ENCODE measurements at places on chromosomes 12 and 14.

GRCh38 chr14:30518867-30519560 is 39.9 kb upstream of the G2E3 start:
- no peak for ATAC-seq

DNA sequence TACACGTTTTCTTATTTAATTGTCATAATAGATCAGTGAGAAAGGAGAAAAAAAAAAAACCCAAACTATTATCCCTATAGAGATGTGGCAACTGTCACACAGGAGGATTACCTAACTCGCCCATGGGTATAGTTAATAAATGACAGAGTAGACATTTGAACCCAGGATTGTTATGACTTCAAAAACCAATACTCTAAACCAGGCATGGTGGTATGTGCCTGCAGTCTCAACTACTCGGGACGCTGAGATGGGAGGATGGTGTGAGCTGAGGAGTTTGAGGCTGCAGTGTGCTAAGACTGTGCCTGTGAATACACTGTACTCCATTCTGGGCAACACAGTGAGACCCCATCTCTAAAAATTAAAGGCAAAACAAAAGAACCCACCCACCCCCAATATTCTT is 114.5 kb downstream of the DENND5B start:
- no peak for ATAC-seq

GRCh38 chr12:108752387-108752786 is 21.1 kb upstream of the CORO1C start:
- peak; percentile 33 for ATAC-seq

DNA sequence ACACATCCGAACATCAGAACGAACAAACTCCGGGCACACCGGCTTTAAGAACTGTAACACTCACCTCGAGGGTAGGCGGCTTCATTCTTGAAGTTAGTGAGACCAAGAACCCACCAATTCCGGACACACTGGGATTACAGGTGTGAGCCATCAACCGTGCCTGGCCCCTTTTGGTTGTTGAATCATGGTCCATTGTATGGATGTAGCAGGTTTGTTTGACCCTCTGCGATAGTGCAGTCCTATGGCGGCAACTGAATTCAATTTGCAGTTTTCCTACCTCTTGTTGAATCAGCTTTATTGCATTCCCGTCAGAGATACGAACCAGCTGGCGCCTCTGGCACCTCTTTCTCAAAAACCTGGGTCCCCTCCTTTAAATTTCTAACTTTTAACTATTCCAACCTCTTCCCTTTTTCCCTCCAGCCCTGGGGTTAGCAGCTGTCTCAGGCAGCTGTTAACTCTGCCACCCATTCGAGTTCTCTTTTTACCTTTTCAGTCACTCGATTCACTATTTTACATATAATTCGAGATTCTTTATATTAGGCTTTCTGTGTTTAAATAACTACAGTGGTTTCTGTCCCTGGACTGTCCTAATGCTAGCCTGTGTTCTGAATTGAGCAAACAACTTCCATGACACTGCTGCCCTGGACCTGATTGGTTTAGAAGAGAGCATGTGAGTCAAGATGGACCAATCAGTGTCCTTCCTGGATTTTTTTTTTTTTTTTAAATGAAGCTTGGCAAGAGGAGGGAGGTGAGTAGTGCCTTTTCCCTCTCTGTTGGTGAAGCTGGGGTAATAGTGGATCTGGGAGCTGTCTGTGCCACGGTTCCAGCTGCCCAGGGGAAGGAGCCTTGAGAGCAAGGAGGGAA is 261.5 kb downstream of the PCNX1 start:
- ATAC-seq, result no peak

- no peak for ATAC-seq
Observed at GRCh38 chr14:32821964-32822653, 116.6 kb upstream of the NPAS3 start.

- ATAC-seq, result no peak
Observed at GRCh38 chr14:103070971-103071542, 13.0 kb upstream of the LBHD2 start.

DNA sequence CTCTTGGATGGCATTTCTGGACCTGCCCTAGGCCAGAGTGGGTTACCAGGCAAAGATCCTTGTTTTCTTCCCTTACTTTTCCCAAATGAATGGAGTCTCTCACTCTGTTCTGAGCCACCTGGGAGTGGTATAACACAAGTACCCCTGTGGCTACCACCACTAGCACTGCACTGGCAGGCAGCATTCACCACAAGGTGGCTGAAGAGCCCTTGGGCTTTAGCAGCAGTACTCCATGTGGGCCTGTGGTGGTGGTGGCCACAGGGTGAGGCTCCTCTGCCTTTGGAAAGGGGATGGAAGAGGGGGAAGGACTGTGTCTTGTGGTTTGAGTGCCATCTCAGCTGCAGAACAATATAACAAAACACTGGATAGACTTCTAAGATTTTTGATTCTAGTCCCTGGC is 38.1 kb upstream of the LMNTD1 start:
- ATAC-seq, result no peak

- ATAC-seq, result no peak
Observed at GRCh38 chr12:92675092-92675865, 27.5 kb upstream of the PLEKHG7 start.

- no peak for ATAC-seq
Observed at GRCh38 chr12:60311940-60312339, 716.1 kb downstream of the SLC16A7 start.

GRCh38 chr12:98470469-98471082 is 44.8 kb upstream of the TMPO start:
- no peak for ATAC-seq

Measured in gastroesophageal sphincter (tissue), 4 donors.